Sciatic nerve (tissue), 2 donors: ENCODE measurements at places on chromosomes 6 and 20.

DNA sequence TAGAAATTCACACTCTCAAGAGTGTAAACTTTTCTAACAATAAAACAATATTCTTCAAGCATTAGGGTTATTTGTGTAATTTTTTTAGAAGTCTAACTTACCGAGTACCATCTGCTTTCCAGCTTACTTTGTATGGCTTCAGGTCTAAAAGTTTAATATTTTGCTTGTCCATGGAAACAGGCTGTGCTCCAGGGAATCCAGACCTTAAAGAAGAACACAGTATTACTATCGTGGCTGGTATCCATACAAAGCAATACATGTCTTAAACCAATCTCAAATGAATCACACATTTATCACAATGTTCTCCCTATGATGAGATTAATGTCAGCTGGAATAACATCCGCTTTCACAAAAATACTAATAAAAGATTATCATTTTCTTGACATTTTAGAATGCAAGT lies 73.0 kb downstream of the RNGTT start:
- DNase-seq = no peak

GRCh38 chr20:51494241-51495110 lies 48.0 kb downstream of the NFATC2 start:
- no peak for DNase-seq

GRCh38 chr6:155031091-155031490 lies 36.0 kb downstream of the TIAM2 start:
- no peak for DNase-seq

DNA sequence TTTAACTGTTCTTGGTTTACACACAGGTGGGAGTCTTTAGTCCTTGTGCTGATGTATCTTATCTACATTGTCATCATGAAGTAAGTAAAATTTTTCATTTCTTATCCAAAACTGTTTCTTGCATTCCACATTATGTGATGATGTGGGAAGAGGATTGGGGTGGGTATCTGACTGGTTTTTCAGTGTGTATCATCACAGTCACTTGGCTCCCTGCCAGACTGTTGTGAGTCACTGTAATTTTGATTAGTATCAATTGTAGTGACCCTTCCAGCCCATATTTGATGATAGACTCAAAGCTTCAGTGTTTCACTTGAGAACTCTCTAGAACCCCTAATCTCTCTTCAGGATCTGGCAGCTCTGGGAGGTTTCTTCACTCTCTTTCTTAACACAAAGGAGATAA lies 84.5 kb upstream of the RIN2 start:
- DNase-seq = no peak

- no peak for DNase-seq
Observed at GRCh38 chr20:36957875-36958667, 6.6 kb upstream of the SAMHD1 start.

DNA sequence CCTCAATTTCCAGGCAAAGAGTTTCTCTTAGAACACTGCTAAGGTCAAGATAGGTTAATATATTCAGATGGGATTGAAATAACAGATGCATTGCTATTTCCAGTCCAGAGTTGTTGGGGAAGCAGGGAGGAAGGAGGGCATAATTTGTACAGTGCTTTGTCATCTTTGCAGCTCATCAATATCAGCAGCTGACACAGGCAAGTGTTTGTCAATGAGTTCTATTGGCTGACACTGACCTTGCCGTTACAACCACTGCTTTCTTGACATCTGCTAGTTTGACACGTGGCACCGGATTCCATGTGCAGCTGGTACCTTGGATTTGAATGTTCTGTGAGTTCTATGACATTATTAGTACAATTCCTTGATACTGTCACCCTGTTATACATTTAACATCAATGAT lies 28.0 kb upstream of the MLIP start:
- no peak for DNase-seq

DNA sequence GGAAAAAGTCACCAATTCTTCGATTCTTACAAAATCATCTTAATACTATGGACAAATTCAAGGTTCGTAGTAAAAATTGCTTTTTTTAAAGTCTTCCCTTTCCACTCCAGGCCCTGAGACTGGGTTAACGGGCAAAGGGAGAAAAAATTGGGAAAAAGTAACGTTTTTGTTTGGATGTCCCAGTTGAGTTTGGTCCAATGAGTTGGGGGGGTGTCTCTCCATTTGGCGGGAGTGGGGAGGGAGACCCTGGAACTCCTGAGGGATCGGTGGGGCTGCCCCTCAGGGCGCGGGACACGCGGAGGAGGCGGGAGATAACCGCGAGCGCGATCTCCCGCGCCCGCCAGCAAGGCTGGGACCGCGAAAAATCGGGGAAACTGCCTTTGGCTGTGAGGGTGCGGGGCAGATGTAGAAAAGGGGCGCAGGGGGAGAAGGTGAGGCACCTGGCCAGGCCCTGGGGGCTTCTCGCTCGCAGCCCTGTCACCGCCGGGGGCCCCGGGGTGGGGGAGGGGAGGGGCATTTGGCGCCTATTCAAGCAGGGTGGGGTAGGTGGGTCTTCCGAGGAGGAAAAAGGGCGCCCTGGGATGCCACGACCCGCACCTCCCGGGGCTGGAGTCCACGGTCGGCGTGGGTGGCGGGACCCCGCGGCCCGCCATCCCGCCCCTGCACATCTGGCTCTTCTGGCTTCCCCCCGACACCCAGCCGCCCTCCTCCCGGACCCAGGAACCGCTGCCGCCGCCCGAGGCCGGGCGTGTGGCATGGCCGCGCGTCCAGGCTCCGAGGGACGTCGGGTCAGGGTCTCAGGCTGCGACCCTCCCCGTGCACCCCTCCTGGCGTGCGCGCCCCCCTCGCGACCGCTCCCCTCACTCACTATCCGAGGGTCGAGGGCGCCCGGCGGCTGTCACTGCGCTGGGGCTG lies 595 bp downstream of the FBXO5 start:
- peak; percentile 69 for DNase-seq

- no peak for DNase-seq
Observed at GRCh38 chr20:59232618-59233017, 67.8 kb upstream of the EDN3 start.

GRCh38 chr20:64131406-64131805 lies 24.0 kb upstream of the NPBWR2 start:
- no peak for DNase-seq

- peak; percentile 93 for DNase-seq
Observed at GRCh38 chr6:142944124-142945048, 590 bp downstream of the HIVEP2 start.

GRCh38 chr6:30113841-30114240 lies 951 bp upstream of the TRIM31 start:
- no peak for DNase-seq

- no peak for DNase-seq
Observed at GRCh38 chr6:34549026-34549803, 6.9 kb downstream of the SPDEF start.

GRCh38 chr6:145948328-145948727 lies 15.8 kb downstream of the SHPRH start:
- DNase-seq = no peak

- DNase-seq = peak; percentile 50
Observed at GRCh38 chr6:16326531-16326930, 88.1 kb downstream of the GMPR start.
